ENCODE measurements at places on chromosomes 12 and 14. TPM values are rescaled to one million over a fixed set of nuclear protein-coding genes. Genes with fewer than 3 reads are reported as not detected.

The ZNF891 gene
- 0.49 TPM for polyA plus RNA-seq

GRCh38 chr12:92796650-92797049 is 93.9 kb downstream of the PLEKHG7 start:
- no peak for DNase-seq

DNA sequence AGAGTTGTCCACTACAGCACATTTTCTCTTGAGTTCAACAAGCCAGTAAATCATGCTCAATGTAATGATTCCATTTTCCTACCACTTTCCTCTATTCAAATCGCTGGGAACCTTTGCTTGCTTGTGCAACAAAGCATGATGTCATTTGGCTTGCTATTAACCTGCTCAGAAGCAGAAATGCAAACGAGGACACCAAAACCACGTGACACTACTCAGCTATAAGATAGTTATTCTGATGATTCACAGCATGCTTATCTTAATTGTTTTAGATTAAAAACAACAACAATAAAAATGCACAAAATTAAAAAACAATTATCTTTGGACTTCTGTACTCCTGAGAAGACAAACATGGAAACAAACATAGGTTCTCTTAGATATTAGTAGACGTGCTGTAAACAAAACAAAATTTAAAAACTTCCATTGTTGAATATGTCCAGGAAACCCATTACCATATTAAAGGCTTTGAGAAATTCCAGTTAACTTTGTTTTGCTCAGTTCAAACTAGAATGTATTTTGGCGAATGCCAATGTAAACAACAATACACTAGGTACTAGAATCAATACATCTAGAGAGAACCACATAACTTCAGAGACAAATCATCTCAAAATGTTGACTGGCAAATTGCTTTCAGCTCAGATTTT is 77.5 kb upstream of the KRAS start:
- DNase-seq, result no peak

The ATP5MC2 gene
- polyA plus RNA-seq, result 598 TPM

Data from heart left ventricle (tissue), 16 donors.